H9 (cell line): ENCODE measurements at places on chromosomes 7 and 10.

- no peaks in the 10 kb centered on the region for H3K27me3 ChIP-seq
- peak overlapping the region; percentile 10; the same call in 1 of the 3 replicates for H3K4me3 ChIP-seq
- DNase-seq: no peak
- H3K4me1 ChIP-seq: no peaks in the 10 kb centered on the region
- H3K27ac ChIP-seq: no peak overlapping the region
Observed at GRCh38 chr7:30915005-30915601, 3.5 kb downstream of the AQP1 start.

DNA sequence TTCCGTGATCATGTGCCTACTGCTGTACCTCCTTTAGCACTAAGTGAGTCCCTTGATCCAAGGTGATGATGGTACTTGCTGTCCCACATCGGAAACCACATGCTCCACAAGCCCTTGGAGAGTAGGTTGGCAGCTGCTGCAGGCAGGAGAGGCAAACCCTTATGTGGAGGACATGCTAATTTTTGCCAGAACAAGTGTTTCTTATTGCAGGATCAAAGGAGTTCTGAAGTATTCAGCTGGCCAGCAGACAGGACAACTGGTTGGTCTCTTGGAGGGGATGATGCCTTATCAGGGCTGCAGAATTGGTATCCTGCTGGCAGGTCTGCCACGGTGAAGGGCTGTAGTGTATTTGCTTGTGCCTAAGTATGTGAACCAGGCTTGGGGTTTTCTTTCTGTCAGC lies 36.8 kb downstream of the NACAD start:
- no peak overlapping the region for H3K4me3 ChIP-seq
- H3K27ac ChIP-seq: no peak overlapping the region
- H3K36me3 ChIP-seq: no peaks in the 10 kb centered on the region; the same call in 2 of the 3 replicates
- H3K27me3 ChIP-seq: no peaks in the 10 kb centered on the region

GRCh38 chr7:131518626-131519025 lies 37.8 kb downstream of the PODXL start:
- no peak overlapping the region for H3K4me3 ChIP-seq
- H3K27me3 ChIP-seq: no peaks in the 10 kb centered on the region
- DNase-seq: no peak

DNA sequence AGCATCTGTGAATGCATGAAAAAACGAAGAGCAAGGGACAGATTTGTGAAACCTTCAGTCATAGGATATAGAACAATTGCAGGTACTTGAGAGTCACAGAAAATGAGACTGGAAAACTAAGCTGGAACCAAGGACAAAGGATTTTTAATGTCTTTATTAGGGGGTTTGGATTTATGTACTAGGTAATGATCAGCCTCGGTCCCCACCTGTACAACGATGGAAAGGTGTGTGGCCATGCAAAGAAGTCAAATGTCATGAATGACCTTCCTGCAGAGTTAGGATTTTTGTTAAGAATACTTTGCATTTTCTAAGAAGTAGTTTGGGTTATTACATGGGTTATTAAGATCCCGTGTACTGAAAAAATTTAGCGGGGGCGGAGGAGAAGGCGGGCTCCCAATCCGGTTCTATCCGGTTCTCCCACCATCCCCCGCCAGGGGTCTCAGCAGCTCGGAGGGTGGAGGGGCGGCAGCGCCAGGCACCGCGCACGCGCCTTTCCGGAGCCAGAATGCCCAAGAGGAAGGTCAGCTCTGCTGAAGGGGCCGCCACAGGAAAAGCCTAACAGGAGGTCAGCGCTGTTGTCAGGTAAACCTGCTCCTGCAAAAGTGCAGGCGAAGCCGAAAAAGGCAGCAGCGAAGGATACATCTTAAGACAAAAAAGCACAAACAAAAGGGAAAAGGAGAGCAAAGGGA lies 327.5 kb upstream of the PLXDC2 start:
- H3K36me3 ChIP-seq: no peaks in the 10 kb centered on the region
- DNase-seq: peak; percentile 92
- H3K27ac ChIP-seq: no peak overlapping the region
- H3K4me1 ChIP-seq: no peaks in the 10 kb centered on the region; the same call in 1 of the 2 replicates
- H3K4me3 ChIP-seq: no peak overlapping the region

GRCh38 chr7:1562116-1562515 lies 6.1 kb upstream of the TMEM184A start:
- H3K27me3 ChIP-seq: no peaks in the 10 kb centered on the region
- DNase-seq: no peak
- H3K27ac ChIP-seq: no peak overlapping the region
- H3K4me3 ChIP-seq: no peak overlapping the region

- H3K27ac ChIP-seq: no peak overlapping the region
- no peaks in the 10 kb centered on the region for H3K27me3 ChIP-seq
- H3K36me3 ChIP-seq: peaks cover 3% of the 10 kb centered on the region; the same call in 2 of the 3 replicates
- DNase-seq: no peak
Observed at GRCh38 chr7:74507538-74508319, 54.0 kb downstream of the GTF2IRD1 start.

DNA sequence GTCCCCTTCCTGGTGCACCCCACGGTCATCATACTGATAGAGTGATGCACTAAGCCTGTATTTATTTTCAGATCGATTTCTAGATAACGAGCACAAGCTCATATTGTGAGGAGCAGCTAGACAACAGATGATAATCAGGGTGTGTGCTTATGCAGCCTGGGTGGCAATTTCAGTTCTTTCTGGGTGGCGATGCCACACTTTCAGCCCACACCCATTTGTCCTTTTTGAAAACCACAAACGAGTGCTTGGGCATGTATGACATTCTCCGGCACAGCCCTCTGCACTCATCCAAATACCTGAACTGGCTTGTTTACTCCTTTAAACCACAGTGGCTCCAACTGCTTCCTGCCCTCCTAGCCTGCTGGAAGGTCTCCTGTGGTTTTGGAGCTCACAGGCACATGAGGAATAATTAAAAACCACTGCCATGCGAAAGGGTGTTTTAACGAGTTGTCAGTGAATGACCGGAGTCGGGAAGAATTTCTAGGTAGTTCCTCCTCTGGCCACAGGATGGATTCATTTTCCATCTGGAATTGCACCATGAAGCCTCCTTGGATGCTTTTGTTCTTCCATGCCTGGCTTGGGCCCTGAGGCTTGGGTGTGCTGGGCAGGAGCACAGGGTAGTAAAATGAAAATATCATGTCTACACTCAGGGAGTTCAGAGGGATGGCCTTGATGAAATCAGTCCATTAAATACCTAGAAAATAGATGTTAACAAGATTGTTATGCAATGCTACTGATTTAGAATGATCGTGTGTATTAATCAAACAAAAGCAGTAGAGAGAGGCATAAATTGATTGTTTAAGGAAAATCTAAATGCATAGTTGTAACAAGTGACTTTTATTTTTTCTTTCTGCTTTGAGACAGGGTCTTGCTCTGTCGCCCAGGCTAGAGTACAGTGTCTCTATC lies 52.4 kb upstream of the ITGB1 start:
- H3K27ac ChIP-seq: no peak overlapping the region
- no peaks in the 10 kb centered on the region for H3K27me3 ChIP-seq
- no peak overlapping the region for H3K4me3 ChIP-seq
- DNase-seq: peak; percentile 43
- H3K4me1 ChIP-seq: peaks cover 9% of the 10 kb centered on the region
- no peaks in the 10 kb centered on the region for H3K36me3 ChIP-seq

DNA sequence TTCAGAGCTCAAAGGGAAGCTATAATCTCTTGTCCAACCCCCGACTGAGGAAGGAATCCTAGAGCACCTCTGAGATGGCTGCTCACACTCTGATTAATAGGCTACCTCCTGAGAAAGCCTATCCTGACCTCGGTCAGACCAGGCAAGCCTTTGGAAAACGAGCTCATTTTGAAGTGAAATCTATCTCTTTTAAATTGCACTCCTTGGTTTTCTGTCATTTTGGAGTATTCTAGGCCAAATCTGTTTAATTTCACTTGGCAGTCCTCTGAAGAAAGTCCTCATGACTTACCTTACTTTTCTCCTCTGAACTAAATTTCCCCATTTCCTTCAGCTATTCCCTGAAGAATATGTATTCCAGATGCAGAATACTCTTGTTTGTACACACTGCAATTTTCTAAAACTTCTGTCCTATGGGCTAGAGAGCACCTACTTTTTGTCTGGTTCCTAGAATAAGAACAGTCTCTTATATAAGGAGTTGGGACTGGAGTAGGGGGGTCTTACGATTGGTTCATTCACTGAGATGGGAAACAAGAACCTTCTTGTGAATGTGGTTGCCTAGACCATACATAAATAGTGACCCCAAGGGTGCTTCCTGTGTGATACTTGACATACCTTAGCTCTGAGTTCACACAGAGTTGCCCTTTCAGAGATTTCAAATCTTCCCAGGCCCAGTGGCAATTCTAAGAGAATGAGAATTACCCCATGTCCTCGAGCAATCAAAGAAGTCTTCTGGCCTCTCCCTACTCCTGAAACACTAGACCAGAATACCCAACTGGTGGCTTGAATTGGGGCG lies 31.9 kb upstream of the HPS1 start:
- no peaks in the 10 kb centered on the region for H3K4me1 ChIP-seq
- H3K4me3 ChIP-seq: no peak overlapping the region
- H3K36me3 ChIP-seq: no peaks in the 10 kb centered on the region
- H3K27ac ChIP-seq: no peak overlapping the region
- DNase-seq: no peak
- no peaks in the 10 kb centered on the region for H3K27me3 ChIP-seq

- no peaks in the 10 kb centered on the region for H3K27me3 ChIP-seq
- H3K4me3 ChIP-seq: no peak overlapping the region
- no peaks in the 10 kb centered on the region for H3K36me3 ChIP-seq
- no peak overlapping the region for H3K27ac ChIP-seq
- DNase-seq: no peak
Observed at GRCh38 chr10:662223-662605, 27.3 kb downstream of the DIP2C start.

DNA sequence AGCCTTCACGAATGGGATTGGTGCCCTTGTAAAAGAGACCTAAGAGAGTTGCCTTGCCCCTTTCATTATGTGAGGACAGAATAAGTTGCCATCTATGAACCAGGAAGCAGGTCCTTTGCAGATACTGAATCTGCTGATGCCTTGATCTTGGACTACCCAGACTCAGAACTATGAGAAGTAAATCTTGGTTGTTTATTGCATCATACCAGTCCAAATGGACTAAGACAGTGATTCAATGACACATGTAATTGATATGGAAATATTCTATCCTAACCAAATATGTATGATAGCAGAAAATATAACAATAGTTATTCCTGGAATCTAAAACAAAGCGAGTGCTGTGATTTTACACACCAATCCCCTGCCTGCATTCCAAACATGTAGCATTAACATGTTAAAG lies 17.0 kb upstream of the LYZL1 start:
- H3K36me3 ChIP-seq: 0 out of 2 replicates have a peak, but pooled peaks cover 5% of the 10 kb centered on the region
- no peaks in the 10 kb centered on the region for H3K4me1 ChIP-seq
- no peak for DNase-seq
- no peak overlapping the region for H3K4me3 ChIP-seq
- H3K27me3 ChIP-seq: no peaks in the 10 kb centered on the region

- DNase-seq: no peak
- no peak overlapping the region for H3K4me3 ChIP-seq
- H3K36me3 ChIP-seq: no peaks in the 10 kb centered on the region
- no peaks in the 10 kb centered on the region; the same call in 1 of the 2 replicates for H3K27me3 ChIP-seq
- H3K27ac ChIP-seq: no peak overlapping the region
- H3K4me1 ChIP-seq: peaks cover 8% of the 10 kb centered on the region; the same call in 1 of the 2 replicates
Observed at GRCh38 chr10:34743814-34744213, 71.3 kb downstream of the PARD3 start.

GRCh38 chr7:25820432-25821040 lies 331.5 kb upstream of the NFE2L3 start:
- no peaks in the 10 kb centered on the region for H3K27me3 ChIP-seq
- DNase-seq: no peak
- H3K4me3 ChIP-seq: no peak overlapping the region

DNA sequence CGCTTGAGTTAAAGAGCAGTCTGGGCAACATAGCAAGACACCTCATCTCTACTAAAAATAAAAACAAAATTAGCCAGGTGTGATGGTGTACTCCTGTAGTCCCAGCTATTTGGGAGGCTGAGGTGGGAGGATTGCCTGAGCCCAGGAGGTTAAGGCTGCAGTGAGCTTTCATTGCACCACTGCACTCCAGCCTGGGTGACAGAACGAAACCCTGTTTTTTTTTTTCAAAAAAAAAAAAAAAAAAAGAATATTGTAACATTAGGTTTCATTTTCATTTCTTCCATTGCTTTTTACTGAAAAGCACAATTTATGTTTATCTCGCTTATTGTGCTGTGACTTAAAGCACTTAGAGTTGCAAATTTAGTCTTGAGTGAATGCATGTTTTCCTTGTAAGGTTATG lies 80.0 kb downstream of the MLLT10 start:
- no peak overlapping the region for H3K27ac ChIP-seq
- peaks cover 18% of the 10 kb centered on the region for H3K36me3 ChIP-seq
- no peaks in the 10 kb centered on the region for H3K27me3 ChIP-seq
- DNase-seq: no peak
- H3K4me1 ChIP-seq: no peaks in the 10 kb centered on the region

DNA sequence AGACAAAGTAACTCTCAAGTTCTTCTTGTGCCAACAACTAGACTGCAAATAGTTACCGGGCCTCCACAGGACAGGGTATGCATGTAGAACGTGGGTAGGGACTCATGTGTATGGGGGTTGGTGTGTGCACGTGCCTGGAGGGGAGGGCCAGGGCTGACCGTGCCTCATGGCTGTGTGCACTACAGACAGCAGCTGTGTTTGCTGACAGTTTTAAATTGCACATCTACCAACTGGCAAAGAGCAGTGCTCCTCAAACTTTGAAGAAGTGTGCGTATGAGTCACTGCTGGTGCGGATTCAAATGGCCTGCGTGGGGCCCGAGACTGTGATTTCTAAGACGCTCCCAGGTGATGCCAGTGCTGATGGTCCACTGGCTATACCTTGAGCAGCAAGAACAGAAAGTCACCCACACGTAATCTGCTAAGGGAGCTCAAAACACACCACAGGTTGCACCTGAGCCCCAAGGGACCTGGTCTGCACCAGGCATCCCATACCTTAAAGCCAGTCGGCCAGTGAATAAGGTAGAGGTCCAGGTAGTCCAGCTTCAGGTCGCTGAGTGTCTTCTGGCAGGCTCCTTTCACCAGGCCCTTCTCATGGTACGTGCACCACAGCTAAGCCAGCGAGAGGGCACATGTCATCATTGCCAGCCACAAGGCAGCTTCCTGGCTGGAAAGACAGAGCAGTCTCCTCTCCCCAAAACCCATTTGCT lies 8.5 kb downstream of the AKR1B1 start:
- no peak overlapping the region for H3K27ac ChIP-seq
- H3K4me1 ChIP-seq: no peaks in the 10 kb centered on the region
- H3K36me3 ChIP-seq: peaks cover 77% of the 10 kb centered on the region
- no peak for DNase-seq
- no peaks in the 10 kb centered on the region for H3K27me3 ChIP-seq
- H3K4me3 ChIP-seq: no peak overlapping the region

DNA sequence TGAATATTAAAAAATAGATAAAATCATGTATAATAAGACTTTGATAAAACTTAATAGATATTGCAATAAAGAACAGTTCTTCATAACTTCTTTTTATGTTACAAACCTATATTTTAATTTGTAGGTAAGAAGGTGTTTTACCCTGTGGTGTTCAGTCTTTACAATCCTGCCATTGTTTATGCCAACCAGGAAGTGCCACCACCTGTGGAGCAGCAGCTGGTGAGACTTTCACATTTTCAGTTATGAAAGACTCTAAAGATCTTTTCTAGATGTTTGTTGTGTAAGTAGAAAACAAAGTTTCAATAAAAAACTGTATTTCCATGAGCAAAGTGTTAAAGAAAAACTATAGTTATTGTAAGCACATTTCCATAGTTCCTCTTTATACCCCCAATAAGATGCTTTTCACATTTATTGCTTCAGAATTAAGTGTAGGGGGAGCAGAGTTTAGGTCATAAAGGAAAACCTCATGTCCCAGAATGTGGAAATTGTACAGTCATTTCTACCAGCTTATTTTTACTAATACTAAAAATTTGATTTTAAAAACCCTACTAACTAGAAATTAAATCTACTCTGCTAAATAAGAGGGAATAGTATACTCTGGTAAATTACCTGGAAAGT lies 28.7 kb downstream of the CSGALNACT2 start:
- H3K4me3 ChIP-seq: no peak overlapping the region
- H3K27me3 ChIP-seq: no peaks in the 10 kb centered on the region
- H3K27ac ChIP-seq: no peak overlapping the region
- DNase-seq: no peak
- H3K36me3 ChIP-seq: no peaks in the 10 kb centered on the region
